NCI-H524 (cell line): ENCODE measurements at places on chromosomes 7 and 10.

- no peak for DNase-seq
These were observed 2.2 kb downstream of the DNAJC30 start for GRCh38 chr7:73681031-73681430.

GRCh38 chr10:13700473-13701144 lies 113.8 kb downstream of the PRPF18 start:
- DNase-seq: no peak

GRCh38 chr10:130218936-130219335 lies 82.7 kb downstream of the GLRX3 start:
- no peak for DNase-seq

GRCh38 chr7:76023002-76023401 lies 24.8 kb downstream of the STYXL1 start:
- DNase-seq: no peak

GRCh38 chr7:143299840-143300239 lies 11.7 kb downstream of the CASP2 start:
- DNase-seq: no peak

DNA sequence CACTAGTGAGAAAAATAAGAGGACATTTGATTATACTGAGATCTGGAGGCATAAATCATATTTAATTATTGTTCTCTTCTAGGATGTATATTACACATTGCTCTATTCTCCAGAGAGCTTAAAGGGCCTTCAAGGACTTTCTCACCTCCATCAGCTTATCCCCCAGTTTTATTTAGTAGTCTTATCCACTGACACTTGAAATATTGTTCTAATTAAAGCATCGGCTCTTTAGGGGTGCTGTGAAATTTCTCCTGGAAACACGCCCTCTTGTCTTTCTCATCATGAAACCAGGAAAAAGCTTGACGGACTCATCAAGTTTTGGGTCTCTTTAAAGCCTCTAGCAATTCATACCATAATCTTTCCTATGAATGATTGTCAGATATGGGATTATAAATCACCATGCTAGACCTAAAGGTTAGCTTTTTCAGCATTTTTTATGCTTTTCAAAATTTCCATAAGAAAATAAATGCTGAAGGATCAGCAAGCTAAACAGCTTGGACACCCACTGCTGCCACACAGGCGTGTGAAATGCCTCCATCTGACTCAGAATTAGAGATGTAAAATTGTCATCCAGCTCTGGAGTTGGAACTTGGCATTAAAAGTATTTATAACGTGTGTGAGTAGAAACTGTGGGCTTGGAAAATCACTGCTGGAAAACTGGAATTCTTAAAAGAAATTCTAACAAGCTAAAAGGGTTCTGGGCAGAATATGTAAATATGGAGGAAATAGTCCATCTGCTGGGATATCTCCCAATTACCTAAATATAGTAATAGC lies 216.3 kb downstream of the CHRM2 start:
- DNase-seq: no peak

- DNase-seq: no peak
These were observed 70.6 kb upstream of the LEP start for GRCh38 chr7:128170461-128170860.

- no peak for DNase-seq
These were observed 62.9 kb upstream of the MXI1 start for GRCh38 chr10:110144507-110144906.

- no peak for DNase-seq
These were observed 41.7 kb upstream of the CALD1 start for GRCh38 chr7:134737566-134738345.

DNA sequence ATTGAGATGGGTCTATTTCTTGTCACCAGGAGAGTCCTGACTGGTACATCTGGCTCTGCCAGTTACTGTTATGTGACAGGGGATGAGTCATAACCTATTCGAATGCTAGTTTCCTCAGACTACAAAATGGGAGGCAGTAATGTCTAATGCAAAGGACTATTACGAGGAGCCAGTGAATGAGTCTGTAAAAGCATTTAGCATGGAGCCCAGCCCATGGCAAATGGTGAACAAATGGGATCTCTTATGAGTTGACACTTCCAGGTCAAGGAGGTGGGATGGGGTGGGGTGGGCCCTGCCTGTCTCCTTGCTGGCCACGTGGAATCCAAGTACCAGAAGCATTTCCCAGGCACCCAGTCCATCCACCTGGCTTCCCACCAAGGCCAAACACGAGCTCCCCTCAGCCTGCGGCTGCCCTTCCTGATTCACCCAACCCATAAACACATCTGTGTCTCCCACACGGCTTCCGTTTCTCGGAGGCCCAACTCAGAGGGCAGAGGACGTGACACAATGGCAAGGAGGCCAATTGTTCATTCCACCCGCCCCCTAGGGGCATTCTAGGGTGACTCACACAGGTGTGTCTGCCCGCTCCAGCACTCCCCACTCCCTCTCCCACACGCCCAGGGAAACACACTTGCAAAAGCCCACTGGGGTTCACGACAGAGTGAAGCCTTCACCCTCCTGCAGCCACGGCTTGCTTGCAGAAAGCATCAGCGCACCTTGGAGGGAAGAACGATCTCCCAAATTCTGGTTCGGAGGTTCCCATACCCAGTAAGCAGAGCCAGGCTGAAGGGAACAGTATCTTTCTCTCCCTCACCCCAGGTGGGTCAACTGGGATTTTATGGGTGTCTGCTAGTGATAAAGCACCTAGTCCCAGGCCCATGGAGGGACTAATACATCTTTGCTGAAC lies 109.8 kb downstream of the SH3PXD2A start:
- no peak for DNase-seq

GRCh38 chr7:14931511-14932215 lies 29.1 kb upstream of the DGKB start:
- DNase-seq: no peak

DNA sequence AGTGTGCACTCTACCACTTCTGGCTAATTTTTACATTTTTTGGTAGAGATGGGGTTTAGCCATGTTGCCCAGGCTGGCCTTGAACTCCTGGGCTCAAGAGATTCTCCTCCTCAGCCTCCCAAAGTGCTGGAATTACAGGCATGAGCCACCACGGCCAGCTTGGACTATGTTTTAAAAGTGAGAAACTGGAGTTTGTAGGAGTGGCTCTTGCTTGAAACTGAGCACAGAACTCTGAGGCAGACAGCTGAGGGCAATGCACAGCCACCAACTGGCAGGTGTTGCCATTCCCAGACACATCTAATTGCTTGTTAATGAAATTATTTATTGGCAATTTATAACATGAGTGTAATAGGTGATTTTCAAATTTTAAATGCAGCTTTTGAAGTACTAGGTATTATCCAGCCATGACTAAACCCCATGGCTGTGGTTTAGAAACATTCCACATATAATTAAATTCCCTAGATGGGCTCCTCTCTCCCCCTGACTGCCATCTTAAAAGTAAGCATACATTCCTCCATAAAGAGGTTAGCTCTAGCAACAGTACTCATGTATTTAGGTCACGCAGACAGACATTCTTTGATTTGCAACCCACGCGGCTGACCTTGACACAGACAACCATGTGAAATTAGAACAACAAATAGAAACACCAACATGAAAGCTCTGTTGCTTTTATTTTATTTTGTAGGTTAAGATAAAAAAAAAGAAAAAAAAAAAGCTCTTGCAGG lies 19.8 kb downstream of the PANK1 start:
- no peak for DNase-seq

- DNase-seq: peak; percentile 89
These were observed 35.5 kb downstream of the GPRIN2 start for GRCh38 chr10:46520941-46521340.

- peak; percentile 75 for DNase-seq
These were observed 105.7 kb downstream of the SNX10 start for GRCh38 chr7:26397332-26397731.

GRCh38 chr7:45713669-45714520 lies 139.7 kb downstream of the ADCY1 start:
- no peak for DNase-seq

- peak; percentile 52 for DNase-seq
These were observed 1.9 kb downstream of the LRRC20 start for GRCh38 chr10:70380350-70381135.

GRCh38 chr7:143436325-143436946 lies 6.8 kb upstream of the TAS2R60 start:
- DNase-seq: no peak

- DNase-seq: no peak
These were observed 4.1 kb upstream of the DLX6 start for GRCh38 chr7:97001221-97001620.

GRCh38 chr10:118835682-118836326 lies 81.0 kb upstream of the CACUL1 start:
- DNase-seq: no peak

DNA sequence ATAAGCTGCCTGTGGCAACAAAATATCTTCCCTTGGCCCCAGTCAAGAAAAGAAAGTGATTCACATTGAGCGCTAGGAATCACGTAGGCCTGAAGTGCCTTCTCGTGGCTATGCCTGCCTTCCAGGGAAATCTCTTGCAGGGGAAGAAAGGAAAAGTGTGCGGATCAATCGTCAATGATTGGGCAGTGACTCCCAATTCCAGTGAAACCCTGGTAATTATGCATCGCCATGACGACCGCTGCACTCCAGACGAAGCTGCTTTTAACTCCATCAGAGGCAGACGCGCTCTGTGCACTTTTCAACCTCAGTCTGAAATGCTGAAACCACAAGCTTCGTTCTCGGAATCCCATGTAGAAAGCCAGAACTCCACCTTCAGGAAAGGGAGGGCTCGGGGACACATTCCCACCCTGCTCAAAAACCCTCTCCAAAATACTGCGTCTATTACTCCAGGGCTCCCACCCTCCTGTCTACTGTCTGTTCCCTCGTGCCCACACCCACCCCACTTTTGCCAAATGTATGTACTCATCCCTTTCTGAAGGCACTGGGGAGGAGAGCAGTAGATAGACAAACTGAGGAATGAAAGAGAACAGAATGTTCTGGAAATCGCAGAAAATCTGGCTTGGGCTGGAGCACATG lies 24.2 kb upstream of the PRKAG2 start:
- DNase-seq: no peak

DNA sequence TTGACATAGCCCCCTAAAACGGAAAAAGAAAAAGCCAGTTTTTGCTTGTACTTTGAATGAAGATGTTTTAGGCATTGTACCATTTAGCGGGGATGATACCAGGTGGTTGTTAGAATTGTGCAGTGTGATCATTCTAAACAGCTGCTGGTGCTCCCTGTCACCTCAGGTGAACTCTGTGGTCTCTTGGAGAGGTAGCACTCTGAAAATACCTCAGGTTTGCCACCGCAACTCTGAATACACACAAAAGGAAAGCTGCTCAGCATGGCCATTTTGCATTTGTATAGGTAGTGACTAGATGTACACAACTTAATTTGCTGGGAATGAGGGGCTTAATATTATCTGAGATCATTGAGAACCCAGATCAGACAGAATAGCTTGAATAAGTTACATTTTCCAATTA lies 52.6 kb downstream of the PLEKHA8 start:
- no peak for DNase-seq

DNA sequence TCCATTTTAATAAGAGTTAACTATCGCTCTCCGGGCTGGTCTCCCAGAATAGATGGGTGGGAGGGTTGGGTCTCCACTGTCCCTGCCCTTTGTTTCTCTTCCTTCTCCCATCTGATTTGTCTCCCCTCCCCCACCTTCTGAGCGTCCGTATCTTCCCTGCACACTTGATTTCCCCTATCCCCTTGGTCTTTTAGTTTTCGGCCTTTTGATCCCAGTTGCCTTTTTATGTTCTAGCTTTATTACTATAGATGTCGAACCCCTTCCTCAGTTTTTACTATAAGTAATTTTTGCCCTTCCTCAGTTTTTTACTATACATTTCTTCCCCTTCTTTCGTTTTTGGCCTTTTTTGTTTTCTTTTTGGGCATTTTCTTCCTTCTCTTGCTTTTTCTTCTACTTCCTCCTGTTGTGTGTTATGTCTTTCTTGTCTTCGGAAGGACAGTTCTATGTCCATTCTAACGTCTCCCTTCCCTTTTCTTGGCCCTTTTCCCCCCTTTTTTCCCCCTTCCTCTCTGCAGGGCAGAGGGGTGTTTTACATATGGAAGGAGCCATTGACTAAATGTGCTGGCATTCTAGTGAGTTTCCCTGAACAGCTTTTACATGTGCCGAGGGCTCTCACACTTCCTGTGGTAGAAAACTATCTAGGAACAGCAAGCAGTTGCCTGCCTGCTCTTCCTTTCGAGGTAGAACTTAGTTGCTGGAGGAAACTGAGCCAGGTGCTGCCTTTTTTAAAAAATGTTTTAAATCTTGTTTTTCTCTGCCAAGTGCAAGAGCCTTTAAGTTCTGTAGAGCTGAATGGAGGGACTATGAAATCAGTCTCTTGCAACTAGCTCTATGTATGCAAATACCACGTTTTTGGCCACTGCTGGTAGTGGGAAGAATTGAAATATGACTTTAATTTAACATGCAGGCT lies 2.8 kb downstream of the TET1 start:
- no peak for DNase-seq

- no peak for DNase-seq
These were observed 67.1 kb upstream of the RPA3 start for GRCh38 chr7:7785344-7785973.

- DNase-seq: no peak
These were observed 235.7 kb upstream of the CCDC6 start for GRCh38 chr10:60141896-60142559.

GRCh38 chr10:8369666-8370065 lies 315.2 kb downstream of the GATA3 start:
- DNase-seq: no peak

- DNase-seq: no peak
These were observed 2.4 kb downstream of the CH25H start for GRCh38 chr10:89204621-89205185.

- DNase-seq: no peak
These were observed 1110.1 kb upstream of the PHF14 start for GRCh38 chr7:9863545-9863944.

DNA sequence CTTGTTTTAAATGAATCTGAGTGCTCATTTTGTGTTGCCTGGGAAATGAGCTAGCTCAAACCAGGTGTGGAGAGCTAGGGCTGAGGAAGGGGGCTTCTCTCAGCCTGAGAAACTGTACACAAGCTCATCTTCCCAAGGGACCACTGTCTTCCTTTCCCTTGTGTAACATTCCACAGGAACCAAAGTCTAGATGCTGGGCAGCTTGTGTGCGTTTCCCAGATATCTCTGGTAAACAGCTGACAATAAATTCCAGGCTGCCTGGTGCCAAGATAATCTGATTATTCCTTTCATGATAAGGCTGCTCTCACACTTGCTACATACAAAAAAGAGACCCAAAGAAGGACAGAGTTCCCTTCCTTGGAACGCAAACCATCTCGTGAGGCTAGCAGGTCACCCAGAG lies 33.1 kb upstream of the MKLN1 start:
- DNase-seq: no peak

DNA sequence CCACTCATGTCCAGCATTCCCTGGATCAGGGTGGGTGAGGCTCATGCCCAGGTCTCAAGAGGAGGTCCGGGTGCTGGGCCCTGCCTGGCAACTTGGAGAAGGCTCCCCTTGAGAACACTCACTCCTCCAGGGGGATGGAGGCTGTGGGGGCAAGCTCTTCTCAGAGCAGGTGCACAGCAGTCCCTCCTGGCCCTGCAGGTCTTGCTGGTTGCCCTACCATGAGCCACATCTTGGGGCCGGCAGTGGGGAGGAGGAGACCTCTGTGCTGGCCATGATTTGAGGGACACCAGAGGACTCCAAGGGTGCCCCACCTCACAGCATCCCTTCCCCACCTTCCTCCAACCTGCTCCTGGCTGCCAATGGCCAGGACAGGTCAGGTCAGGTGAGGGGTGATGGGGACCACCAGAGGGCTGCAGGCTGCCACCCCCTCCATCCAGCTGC lies 87.4 kb upstream of the RET start:
- DNase-seq: no peak

- DNase-seq: no peak
These were observed 43.5 kb downstream of the ADK start for GRCh38 chr10:74194545-74194944.

GRCh38 chr10:99427566-99428190 lies 2.7 kb downstream of the GOT1 start:
- no peak for DNase-seq
